ENCODE measurements at places on chromosomes 6 and 20.

DNA sequence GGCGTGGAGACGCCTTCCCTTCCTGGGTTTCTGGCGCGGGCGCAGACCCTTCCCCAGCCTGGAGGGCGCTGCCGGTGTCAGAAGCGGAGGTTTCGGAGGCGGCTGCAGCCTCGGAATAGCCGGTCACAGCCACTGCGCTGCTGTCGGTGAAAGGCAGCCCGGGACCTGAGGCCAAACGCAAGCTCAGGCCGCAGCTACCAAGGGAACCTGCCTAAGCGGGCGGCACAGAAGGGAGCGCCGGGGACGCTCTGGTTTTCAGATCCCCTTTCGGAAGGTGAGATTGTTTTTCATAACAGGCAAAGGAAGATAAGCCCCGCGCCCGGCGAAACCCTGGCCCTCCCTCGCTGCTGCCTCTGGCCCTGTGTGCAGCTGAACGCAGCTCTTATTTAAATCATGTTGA is 116.5 kb downstream of the FAM120B start:
- no peak for DNase-seq

GRCh38 chr6:5930143-5930770 is 76.5 kb downstream of the NRN1 start:
- DNase-seq: no peak

- DNase-seq: peak; percentile 69
Measured at GRCh38 chr20:50744143-50744792, 12.9 kb downstream of the PARD6B start.

- DNase-seq: no peak
Measured at GRCh38 chr20:2806351-2806701, 5.9 kb upstream of the CPXM1 start.

DNA sequence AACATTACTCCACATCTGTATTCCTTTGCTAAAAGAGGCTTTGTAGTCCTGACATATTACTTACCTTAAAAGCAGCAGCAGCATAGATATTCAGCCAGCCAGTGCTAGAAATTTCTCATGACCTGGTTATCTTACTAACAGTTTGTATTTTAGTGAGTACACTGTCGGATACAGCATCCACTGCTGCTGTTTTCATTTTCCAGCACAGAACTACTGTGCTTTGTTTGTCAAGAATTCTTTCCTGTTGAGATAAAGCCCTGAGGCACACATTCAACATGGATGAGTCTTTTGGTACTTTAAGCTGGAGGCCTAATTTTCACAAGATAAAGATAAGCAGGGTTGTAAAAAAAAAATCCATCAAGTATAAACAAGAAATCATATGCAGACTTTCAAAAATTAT is 311.2 kb upstream of the OPRM1 start:
- DNase-seq: no peak

- no peak for DNase-seq
Measured at GRCh38 chr6:62971976-62972658, 239.2 kb upstream of the FKBP1C start.

DNA sequence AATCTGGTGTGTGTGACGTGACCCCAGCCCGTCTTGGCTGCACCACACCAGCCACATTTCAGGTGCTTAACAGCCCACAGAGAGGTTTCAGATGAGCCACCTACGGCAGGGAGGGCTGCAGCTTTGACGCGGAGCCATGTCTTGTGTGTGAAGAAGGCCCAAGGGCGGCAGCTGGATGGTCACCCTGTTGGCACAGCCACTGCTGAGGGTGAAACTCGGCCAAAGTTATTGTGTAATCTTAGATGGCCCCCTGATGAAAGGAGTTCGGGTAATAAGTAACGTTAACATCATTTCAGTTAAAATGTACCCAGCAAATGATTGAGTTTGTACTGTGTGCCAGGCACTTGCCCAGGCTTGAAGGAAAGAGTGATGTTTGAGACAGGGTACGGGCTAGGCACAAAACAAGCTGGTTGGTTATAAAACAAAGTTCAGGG is 97.2 kb downstream of the SSR1 start:
- DNase-seq: no peak

DNA sequence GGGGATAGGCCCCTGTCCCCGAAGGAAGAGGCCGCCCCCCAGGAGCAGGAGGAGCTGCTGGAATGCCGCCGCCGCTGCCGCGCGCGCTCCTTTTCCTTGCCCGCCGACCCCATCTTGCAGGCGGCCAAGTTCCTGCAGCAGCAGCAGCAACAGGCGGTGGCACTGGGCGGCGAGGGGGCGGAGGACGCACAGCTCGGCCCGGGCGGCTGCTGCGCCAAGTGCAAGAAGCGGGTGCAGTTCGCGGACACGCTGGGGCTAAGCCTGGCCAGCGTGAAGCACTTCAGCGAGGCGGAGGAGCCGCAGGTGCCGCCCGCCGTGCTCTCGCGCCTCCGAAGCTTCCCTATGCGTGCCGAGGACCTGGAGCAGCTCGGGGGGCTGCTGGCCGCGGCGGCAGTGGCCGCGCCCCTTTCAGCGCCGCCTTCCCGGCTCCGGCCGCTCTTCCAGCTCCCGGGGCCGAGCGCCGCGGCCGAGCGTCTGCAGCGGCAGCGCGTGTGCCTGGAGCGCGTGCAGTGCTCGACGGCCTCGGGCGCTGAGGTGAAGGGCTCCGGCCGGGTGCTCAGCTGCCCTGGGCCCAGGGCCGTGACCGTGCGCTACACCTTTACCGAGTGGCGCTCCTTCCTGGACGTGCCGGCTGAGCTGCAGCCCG is 630 bp downstream of the PPP1R3G start:
- no peak for DNase-seq

GRCh38 chr20:62646851-62647520 is 4.7 kb downstream of the SLCO4A1 start:
- DNase-seq: no peak

DNA sequence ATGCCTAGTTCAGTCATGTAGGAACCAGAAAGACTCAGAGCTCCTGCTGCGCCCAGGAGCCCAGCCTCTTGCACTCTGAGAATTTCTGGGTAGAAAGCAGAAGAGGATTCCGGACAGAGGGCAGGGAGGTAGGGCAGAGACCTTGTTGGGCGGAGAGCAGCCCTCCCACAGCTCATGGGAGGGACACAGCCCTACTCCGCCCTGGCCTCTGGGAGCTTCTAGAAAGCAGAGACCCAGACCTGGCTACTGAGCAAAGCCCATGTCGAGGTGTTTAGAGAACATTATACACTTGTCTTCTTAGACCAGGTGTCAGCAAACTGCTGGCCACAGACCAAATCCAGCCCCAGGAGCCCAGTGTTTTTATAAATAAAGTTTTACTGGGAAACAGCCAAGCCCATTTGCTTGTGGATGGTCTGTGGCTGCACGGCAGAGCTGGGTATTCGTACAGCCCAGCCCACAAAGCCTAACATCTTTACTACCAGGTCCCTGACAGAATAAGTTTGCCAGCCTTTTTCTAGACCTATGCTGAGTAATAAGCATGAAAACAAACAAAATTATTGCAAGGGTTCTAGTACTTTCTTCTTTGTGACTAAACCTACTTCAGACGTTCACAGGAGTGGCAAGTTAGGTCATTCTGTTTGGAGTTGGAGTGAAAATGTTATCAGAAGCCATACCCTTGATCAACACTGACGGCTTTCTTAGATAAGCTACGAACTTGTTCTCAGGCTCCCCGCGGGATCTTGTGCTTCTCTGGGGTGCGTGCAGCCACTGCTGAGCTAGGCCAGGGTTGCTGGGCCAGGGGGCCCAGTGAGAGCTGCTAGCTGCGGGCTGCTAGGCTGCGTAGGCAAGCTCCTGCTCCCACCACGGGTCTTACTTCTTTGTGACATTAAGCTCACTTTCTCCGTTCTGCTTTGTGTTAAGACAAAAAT is 235.1 kb upstream of the FOXQ1 start:
- DNase-seq: no peak

DNA sequence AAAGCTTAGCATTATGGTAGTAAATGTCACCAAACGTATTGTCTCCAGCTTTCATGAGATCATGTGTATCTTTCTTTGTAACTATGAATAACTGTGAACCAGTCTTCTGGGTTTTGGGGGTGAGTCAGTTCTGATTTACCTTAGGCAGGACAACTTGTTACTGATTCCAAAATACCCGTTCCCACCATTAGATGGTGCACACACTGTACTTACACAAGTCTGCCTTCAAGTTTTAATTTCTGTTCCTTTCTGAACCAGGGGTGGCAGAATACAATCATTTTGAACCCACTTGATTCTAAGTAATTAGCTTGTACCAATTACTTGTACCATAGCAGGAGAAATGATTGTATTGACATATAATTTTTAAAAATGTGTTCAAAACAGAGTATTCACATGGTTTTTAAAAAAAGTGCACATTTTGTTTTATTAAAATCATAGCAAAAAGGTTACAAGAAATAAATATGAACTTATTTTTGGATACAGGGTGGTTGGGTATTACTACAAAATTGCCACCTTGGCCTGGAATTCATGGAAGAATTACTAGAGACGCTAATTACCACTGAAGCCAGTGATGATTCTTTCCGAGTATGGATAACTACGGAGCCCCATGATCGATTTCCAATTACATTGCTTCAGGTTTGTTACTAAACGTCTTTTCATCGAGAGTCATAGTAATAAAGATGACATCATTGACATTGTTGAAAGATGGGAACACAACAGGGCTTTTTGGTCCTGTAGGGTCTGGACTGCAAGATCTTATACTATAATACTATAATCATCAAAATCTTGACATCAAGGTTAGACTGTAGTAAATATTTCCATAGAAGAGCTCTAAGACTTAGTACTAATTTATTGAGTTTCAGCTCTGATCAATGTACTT is 75.2 kb upstream of the GLP1R start:
- peak; percentile 36 for DNase-seq

DNA sequence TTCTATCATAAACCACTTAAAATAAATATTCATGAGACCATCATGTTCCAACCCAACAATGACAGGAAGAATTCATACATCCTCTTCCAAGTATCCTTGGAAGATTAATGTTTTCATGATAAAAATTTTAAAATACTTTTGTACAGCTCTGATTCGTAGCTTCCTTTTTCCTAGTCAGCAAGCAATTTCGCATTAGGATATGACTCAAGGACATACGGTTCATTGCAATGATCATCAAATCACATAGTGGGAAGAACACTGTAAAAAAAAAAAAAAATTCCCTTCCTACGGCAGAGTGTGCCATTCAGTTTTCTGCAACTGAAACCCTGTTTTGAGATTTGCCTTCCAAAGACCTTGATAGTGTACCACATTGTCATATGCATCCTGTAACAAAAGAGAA is 35.3 kb upstream of the GFOD1 start:
- DNase-seq: no peak

DNA sequence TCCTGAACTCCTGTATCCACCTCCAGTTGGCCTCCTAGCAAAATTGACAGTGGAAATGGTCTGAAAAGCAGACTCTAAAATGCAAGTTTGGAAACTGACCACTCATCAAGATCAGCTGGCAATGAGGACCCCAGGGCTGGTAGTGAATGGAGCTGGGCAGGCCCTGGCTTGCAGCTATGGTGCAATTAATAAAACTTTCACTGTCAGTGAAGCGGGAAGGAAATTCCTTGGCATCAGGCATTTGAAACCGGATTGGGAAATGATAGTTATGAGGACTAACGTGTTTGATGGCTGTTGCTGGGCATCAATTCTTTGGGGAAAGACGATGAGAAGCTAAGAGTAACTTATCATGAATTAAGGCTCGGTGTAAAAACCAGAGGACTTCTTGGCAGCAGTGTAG is 19.1 kb downstream of the SIRPB1 start:
- DNase-seq: no peak

- no peak for DNase-seq
Measured at GRCh38 chr6:15290962-15291704, 45.3 kb downstream of the JARID2 start.

All from skeletal muscle cell (primary cell).